NCI-H1092 treated with DMSO at 0.1 percent for 48 hours (cell line): ENCODE measurements at places on chromosomes 5 and 9.
A peak's percentile ranks its signal among the peaks of the same experiment; 100 is the strongest.

DNA sequence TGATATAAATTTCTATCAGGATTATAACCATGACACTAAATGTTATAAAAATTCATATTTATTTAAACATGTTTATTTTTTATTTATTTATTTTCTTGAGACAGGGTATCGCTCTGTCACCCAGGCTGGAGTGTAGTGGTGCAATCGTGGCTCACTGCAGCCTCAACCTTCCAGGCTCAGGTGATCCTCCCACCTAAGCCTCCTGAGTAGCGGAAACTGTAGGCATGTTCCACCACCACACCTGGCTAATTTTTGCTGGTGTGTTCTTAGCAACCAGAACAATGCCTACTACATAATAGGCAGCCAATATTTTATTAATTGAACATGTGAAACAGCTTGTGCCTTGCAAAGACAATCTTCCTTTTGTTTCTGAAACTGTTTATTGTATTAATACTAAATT is 6.5 kb upstream of the PTBP3 start:
- no peak for DNase-seq

DNA sequence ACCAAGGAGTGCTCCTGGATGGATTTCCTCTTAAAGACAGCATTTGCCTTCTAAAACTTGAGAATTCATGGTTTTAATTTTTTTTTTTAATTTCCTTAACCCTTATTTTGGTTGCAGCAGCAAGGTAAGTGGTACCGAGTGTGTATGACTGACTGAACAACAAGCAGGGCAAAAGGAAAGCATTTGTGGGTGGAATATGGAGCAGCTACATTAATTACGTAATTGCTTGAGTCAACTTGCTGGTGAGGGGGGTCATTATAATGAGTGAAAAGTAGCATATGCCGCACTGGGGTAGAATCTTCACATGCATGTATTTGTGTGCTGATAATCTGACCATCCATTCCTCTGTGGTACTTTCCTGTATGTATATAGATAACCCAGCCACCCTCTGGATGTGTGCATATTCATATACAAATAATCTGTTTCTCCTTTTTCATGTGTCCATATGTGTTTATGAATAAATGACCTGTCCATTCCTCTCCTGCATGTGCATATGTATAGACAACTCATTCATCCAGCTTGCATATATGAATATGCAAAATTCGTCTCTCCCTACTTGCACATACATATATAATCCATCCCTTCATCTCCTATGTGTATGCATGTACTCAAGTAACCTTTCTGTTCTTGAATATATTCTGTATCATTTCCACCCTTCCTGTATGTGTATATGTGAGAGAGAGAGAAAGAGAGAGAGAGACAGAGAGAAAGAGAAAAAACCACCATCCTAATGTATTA is 147.5 kb upstream of the RUSC2 start:
- DNase-seq = no peak

- no peak for DNase-seq
Observed at GRCh38 chr5:14901462-14902051, 30.0 kb upstream of the ANKH start.

- no peak for DNase-seq
Observed at GRCh38 chr5:126561908-126562307, 33.1 kb downstream of the ALDH7A1 start.

- DNase-seq = no peak
Observed at GRCh38 chr9:33791117-33791516, 4.2 kb upstream of the PRSS3 start.

DNA sequence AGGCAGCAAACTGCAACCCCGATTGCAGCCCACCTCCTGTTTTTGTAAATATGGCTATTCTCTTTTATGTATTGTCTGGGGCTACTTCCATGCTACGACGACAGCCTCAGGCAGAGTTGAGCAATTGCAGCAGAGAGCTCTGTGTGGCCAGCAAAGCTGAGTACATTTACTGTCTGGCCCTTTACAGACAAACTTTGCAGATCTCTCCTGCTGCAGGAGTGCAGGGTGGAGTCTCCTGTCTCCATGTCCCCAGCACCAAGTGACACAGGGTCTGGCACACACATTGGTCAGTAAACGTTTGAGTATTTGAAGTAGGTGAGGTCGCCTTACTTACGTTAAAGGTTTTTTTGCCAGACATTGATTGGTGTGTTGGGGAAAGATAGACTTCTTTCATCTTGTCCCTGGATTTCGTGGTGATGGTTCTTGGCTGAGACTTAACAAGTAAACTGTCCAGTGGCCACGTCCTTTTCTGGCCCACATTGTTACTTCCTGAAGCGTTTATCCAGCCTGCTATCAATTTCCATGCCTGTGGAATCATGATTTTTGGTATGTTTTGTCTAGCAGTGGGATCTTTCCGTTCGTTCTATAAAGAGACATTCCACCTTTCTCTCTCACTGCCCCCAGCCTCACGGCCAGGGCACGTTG is 27.2 kb downstream of the PRRC2B start:
- no peak for DNase-seq

DNA sequence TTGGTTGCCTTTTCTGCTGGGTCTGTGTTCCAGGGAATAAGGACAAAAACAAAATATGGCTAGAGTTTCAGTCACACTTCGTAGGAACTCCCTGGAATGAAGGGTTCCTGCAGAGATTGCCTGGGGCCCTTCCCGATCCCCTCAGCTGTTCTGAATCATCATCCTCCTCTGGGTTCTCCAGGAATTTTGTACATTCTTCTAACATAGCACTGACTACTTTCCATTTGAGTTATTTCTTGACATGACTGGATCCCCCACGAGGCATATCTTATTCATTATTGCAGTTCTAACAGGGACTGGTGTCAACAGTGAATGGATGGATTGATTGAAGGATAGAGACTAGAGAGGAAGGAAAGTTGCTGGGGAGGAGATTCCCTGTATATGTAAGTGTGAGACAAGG is 49.2 kb upstream of the TNC start:
- no peak for DNase-seq

GRCh38 chr9:69254223-69254622 is 70.8 kb upstream of the ENTREP1 start:
- no peak for DNase-seq

GRCh38 chr9:96617439-96618185 is 2.0 kb downstream of the CDC14B start:
- no peak for DNase-seq

- DNase-seq = no peak
Observed at GRCh38 chr9:82590845-82591244, 472.1 kb downstream of the RASEF start.

GRCh38 chr9:106376689-106377088 is 486.3 kb upstream of the ZNF462 start:
- DNase-seq = no peak

DNA sequence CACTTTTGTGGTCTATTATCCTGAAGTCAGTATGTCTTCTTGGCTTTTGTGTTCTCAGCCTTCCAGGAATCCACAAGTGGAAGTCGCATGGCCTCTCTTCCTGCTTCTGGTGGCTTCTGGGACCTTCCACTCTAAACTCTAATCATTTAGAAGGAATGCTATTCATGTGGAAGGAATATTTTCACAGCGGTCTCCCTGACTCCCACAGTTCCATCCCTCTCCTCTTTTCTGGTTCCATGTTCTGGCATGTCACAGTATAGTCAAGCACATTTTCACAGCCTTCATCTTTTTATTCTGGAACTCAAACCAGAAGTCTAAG is 7.3 kb upstream of the RAI14 start:
- no peak for DNase-seq

DNA sequence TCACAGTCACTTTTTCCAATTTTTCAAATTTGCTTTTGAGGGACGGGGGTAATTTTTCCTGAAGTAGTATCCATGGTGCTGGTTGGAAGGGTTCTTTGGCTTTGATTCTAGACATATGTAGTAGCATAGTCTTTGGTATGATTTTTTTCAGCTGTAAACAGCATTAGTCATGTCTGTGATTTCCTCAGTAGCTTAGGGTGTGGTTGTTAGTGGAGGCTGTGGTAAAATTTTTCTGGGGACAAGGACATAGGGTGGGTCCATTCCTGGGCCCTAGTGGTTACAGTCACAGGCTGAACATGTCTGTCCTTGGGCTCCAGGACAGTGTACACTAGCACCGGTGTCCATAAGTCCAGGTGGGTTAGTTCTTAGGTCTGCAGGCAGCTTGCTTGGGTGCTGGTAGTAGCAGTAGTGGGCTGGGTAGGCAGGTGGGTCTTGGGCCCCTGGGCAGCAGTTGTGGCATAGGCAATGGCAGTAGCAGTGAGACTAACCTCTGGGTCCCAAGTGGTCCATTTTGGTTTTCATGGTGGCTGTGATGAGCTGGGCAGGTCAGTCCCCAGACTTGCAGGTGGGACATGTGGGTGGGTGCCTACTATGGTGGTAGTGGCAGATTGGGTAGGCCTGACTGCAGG is 100.0 kb upstream of the CXCL14 start:
- DNase-seq = no peak

DNA sequence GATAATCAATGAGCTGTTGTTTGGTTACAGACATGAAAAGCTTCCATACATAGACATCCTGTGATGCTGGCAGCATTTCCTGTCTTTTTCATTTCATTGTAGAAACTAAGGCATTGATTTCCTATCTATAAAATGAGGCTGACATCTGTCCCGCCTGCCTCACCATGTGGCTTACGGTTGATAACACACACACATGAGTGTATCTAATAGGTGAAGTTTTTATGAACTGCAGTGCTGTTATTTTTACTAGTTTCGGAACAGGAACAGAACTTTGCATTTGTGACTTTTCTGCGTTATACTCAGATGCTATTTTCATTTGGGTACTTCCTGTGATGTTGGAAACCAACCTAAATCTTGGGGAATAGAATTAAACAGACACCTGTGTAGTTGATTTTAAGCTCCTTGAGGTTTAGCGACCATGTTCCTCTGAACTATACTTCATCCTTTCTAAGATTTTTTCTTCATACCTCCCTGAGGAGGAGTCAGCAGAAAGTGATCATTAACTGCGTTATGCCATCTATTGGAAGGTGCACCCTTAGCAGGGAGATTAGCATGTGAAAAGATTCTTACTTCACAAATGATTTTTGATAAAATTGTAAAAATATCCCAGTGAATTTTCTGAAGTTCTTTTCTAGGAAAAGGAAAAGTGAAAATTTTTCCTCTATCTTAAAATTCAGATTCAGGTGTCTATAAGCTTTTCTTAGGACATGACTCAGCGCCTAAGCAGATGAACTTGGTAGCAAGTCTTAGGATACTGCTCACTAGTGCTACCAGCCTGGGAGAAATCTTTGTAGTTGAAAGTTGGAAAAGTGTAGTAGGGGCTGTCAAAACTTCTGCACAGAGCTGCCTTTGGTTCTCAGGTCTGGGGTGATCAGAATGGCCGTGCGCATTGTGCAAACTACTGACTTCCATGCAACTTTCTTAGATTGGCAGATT is 134.5 kb downstream of the TRIO start:
- DNase-seq = no peak

DNA sequence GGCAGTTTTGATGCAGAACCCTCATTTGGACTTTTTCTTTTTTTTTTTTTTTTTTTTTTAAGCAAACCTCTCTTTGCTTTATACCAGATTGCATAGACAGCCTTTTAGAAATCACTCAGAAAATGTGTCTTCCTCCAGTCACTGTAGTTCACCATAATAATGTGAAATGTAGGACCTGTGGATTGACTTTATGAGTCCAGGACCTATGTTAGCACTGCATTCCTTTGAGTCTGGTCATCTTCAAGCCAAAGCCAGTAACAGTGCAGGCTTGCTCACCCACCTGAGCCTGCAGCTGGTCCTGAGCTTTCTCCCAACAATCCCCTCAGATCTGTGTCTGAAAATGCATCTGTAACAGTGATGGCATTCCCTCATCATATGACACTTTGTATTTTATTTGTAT is 110.7 kb upstream of the NFIL3 start:
- no peak for DNase-seq

DNA sequence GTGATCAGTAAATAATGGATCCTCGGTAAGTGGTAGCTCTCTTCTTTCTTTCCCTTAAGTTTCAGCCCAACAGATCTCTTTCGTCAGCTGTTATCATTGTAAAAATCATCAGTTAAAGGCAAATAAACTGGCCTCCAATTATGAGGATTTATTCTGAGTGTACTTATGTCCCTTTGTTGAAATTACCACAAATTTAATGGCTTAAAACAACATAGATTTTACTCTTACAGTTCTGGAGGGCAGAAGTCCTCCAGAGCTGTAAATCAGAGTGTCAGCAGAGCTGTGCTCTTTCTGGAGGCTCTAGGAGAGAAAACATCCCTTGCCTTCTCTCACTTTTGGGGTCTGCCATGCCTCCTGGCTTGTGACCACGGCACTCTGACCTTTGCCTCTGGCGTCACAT is 104.6 kb downstream of the INSYN2B start:
- DNase-seq = no peak

DNA sequence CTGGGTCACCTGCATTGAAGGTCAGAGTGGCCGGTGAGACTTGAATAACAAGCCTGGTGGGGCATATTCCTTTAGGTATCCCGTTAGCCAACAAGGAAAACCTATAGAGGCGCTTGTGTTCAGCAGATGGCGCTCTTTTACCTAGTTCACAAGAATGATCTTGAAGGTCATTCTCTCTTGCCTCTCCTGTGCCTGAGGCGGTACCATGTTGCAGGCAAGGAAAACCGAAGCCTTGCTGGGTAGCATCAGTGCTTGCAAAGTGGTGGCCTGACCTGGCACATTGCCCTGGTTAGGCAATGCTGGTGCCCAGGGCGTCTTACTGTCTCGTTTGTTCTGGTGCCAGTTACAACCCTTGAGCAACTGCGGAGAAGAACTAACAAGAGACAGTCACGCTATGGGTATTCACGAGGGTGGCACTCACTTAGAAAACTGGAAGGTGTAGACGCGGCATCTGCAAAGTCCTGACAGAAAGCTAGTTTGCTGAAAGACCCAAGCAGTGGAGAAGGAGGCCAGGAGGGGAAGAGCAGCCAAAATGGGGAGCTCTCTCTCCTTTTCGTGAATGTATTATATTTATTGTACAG is 56.7 kb downstream of the AOPEP start:
- peak; percentile 85 for DNase-seq

- no peak for DNase-seq
Observed at GRCh38 chr5:118015511-118015910, 972.8 kb downstream of the DTWD2 start.

GRCh38 chr9:74573640-74574191 is 76.6 kb downstream of the RORB start:
- DNase-seq = no peak

DNA sequence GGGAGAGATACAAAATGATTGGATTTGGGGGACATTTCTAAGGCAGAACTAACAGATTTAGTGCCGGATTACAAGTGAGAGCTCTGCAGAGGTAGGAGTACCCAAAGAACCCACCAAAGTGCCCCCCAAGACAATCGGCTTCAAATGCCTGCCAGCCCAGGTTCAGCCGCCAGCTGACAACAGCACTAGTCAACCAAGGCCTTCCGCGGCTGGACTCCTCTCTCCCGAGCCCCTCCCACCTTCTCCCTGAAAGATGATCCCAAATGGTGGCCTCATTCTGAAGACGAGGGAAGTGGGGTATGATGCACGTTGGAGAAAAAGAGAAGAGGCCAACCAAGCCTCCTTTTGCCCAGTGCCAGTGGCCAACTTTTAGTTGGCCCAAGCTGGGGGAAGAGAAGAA is 210.4 kb upstream of the SLC30A5 start:
- DNase-seq = no peak
